NCI-H460 (cell line): ENCODE measurements at places on chromosomes 5 and 9.

- DNase-seq, result no peak
Observed at GRCh38 chr5:170475294-170476000, 28.4 kb upstream of the KCNIP1 start.

DNA sequence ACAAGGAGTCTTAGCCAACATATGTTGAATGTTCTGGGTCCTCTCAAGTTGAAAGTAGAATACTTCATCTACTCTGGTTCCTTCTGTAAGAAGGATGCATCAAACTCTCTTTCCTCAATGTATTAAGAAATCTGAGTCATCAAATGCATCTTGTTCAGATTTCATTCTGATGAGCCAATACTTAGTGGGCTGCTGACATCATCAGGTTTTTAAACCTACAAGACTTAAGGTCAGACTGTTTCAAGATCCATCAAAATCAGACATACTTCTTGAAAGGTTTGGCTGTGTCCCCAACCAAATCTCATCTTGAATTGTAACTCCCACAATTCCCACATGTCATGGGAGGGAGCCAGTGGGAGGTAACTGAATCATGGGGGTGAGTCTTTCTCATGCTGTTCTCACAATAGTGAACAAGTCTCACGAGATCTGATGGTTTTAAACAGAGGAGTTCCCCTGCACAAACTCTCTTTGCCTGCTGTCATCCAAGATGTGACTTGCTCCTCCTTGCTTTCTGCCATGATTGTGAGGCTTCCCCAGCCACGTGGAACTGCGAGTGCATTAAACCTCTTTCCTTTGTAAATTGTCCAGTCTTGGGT lies 168.8 kb downstream of the RAPGEF6 start:
- DNase-seq, result no peak

DNA sequence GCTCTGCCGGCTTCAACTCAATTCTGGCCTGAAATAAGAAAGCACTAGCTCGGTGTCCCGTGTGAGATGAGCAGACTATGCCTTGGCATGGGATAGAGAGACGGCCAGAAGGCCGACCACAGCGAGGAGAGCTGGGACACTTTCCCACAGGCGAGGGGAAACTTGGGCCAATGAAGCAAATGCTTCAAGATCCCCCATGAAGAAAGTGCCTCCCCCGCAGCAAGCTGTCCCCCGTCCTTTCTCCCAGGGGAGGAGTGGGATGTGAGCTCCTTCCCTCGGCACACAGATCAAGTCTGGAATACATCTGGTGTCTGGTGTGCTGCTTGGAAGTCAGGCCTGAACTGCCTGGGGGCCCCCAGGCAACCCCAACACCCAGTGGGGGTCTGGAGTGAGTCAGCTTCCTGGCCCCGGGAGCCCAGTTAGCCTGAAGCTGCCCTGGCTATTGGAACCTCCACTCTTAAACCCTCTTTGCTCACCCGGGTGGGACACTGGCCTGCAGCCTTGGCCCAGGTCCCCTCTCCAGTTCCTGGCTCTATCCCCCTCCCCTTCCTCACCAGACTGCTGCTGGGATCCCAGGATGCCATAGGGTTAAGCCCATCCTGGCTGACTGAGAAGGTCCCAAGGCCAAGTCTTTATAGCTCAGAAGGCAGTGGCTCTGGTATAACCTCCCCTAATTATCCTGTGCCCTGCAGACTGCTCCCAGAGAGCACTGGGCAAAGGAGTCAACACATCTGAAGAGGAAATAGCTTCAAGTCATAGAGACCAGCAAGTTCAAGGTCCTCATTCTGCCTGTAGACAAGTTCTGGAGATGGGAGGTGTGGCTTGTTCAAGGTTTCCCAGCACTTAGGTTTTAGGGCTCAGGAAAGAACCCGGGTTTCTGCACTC lies 205.3 kb downstream of the TTLL11 start:
- no peak for DNase-seq

- DNase-seq, result no peak
Observed at GRCh38 chr5:76177978-76178377, 94.8 kb downstream of the SV2C start.

DNA sequence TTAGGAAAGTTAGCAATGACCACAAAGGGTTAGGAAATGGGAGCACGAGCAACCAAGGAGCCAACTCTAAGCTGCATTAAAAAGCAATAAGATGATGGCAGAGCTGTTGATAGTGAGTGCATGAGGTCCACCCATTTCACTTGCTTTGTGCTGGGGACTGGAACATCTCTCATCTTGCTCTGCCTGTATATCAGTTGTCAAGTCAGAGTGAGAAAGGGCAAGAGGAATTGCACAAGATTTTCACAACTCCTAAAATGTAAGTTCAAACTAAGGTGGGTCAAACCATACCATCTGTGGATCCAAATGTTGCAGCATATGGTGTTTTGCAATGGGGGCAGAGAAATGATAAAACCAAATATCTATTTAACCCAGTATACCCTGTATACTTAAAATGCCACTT lies 2.8 kb upstream of the ESM1 start:
- DNase-seq, result no peak

- no peak for DNase-seq
Observed at GRCh38 chr5:34770486-34770885, 68.5 kb upstream of the TTC23L start.

DNA sequence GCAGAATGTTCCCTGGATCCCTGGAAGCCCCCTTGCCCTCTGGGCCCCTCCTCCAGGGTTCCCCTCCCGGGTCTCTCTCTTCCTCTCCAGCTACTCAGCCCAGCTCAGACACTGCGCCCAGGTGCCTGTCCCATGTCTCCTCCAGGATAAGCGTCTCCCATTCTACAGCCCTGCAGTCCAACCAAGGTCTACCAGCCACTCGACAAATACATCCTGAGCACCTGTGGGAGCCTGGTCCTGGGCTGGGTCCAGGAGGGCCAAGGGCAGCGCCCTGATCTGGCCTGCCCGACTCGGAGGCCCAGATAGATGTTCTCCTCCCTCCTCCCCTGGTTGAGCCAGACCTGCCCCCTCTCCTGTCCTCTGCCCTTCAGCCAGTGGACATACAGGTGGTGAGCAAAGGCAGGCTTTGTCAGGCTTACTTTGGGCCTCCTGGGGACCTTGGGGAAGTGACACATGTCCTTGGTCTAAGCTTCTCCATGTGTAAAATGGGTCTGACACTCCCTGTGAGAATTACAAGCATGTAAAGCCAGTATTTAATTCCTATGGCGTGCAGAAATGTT lies 1.4 kb downstream of the FLT4 start:
- DNase-seq, result no peak

GRCh38 chr9:82404196-82404870 lies 415.8 kb downstream of the SPATA31D1 start:
- no peak for DNase-seq
